ENCODE measurements at places on chromosomes 7 and 10. TPM values are rescaled to one million over a fixed set of nuclear protein-coding genes. Genes with fewer than 3 reads are reported as not detected.
A peak's percentile ranks its signal among the peaks of the same experiment; 100 is the strongest.

Gene SRGN
- 353 TPM for total RNA-seq

Gene ZNF239
- total RNA-seq: 0.59 TPM

Gene STOX1
- total RNA-seq: 0.41 TPM

Gene PAPOLB
- not detected for total RNA-seq

Gene GPR146
- total RNA-seq: 13.7 TPM

Gene PDK4
- total RNA-seq: not detected

Gene ERV3-1
- 16.6 TPM for total RNA-seq

Gene KIAA1549
- total RNA-seq: not detected

Gene SGCE
- total RNA-seq: 0.31 TPM

Gene CPA4
- total RNA-seq: not detected

Gene CCL24
- not detected for total RNA-seq

GRCh38 chr7:90717296-90718060 lies 121.4 kb downstream of the CDK14 start:
- no peak for DNase-seq

GRCh38 chr10:112287844-112288243 lies 4.6 kb downstream of the TECTB start:
- DNase-seq: no peak

DNA sequence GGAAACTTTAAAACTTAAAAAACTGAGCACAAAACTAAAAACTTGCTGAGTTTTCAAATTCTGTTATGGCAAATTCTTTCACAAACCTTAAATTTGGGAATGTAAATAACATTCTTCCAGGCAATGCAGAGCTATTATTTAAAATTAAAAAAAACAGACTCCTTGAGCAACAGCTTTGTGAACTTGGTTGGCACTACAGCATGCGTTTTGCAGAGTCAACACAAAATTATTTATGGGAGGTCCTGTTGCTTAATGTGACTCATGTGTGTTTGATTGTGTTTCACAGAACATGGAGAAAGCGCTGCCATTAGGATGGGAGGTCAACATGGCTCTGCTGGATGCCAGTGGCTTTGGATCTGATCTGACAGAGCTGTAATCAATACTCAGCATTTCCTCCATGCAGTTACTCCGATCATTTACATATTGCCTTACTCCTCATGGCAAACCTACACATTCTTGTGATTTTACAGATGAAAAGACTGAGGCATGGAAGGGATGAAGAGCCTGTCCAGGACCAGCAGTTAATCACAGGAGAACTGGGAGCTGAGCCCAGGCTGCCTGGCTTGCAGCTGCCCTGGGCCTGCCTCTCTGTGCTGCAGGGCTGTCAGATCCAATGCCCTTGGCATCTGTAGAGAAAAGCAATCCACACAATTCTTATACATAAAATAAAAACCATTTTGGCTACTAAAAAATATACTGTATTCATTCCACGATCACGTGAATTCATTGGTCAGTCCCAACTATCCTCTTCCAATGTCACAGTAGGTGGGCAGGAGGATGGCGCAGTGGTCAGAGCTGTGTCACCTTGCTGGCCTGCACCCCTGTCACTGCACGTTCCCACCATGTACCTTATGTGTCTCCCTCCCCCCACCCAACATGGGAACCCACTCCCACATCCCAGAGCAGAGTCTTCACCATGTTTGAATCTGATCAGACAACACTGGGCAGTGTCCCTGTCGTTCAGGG lies 200.9 kb downstream of the CXCL12 start:
- DNase-seq: no peak

DNA sequence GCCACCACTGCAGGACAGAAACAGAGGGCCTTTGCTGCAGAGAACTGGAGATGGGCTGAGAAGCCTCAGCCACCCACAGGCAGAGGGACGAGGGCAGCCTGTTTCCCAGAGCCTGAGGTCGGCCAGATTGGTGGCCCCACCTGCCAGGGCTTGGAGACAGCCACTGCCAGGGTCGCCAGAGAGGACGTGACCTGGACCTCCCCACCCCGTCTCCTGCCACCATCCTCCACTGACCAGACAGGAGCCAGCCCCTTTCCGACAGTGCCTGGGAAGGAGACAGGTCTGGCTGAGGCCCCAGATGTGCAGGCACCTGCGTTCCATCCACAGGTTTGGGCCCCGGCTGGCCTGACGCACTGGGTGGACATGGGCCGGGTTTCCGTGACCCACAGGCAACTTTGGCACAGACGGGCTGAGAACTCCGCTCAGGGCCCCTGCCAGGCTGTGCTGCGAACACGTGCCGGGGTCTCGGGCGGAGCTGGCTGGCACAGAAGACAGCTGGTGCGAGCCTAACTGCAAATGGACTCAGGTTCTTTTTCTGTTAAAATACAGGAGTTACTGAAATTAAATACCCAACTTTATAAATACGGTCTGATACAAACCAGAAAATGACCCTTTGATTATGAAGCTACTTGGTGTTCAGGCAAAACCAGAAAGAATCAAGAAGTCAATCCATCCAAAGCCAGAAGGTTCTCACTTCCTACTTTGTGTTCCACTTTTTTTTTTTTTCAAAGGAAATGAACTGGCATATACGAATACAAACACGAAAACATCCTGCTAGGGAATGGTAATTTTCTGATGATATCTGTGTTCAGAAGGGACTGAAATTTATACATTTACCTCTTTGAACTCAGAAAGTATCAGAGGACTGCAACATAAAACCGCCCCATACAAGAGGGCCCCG lies 6.9 kb downstream of the COX19 start:
- no peak for DNase-seq

GRCh38 chr10:75430000-75430763 lies 1.2 kb upstream of the LRMDA start:
- DNase-seq: no peak

DNA sequence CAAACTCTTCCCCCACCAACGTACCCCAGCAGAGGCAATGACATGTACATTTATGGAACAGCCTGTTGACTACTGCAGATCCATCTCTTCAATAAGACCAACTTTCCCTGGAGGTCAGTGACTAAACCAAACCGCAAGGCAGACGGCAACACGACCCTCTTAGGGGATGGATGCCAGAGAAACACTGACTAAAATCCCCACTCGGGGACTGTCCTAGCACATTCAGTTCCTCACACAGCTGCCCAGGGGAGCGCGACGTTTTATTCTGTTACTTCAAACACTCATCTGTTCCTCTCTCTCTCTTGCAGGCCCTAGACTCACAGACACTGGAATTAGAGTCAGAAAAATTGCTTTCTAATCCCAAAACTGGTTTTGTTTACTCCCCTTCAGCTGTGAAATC lies 146.5 kb upstream of the PRSS1 start:
- DNase-seq: no peak

- DNase-seq: no peak
These were observed 92.4 kb downstream of the GLI3 start for GRCh38 chr7:42144604-42145003.

DNA sequence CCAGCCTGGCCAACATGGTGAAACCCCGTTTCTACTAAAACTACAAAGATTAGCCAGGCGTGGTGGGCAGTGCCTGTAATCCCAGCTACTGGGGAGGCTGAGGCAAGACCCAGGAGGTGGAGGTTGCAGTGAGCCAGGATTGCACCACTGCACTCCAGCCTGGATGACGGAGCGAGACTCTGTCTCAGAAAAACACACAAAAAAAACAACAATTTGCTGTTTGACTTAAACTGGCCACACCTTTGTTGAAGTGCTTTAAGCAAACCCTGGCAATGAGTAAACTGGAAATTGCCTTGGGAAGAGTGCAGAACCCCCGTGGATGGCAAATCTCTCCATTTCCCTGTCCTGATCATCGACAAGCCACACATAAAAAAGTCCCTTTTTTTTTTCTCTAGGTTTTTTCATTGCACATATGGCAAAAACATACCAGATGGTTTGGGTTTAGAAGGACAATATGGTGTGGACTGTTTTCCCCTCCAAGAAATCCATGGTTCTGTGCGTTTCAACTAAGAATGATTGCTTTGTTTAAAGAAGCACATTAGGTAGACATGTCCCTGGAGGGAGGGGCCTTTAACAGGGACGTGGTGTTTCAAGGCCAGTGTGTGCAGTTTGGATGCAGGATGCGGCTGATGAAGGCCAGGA lies 76.9 kb downstream of the NRP1 start:
- no peak for DNase-seq

GRCh38 chr7:111985798-111986197 lies 220.4 kb downstream of the DOCK4 start:
- no peak for DNase-seq

GRCh38 chr7:98531717-98532116 lies 85.4 kb upstream of the NPTX2 start:
- no peak for DNase-seq

DNA sequence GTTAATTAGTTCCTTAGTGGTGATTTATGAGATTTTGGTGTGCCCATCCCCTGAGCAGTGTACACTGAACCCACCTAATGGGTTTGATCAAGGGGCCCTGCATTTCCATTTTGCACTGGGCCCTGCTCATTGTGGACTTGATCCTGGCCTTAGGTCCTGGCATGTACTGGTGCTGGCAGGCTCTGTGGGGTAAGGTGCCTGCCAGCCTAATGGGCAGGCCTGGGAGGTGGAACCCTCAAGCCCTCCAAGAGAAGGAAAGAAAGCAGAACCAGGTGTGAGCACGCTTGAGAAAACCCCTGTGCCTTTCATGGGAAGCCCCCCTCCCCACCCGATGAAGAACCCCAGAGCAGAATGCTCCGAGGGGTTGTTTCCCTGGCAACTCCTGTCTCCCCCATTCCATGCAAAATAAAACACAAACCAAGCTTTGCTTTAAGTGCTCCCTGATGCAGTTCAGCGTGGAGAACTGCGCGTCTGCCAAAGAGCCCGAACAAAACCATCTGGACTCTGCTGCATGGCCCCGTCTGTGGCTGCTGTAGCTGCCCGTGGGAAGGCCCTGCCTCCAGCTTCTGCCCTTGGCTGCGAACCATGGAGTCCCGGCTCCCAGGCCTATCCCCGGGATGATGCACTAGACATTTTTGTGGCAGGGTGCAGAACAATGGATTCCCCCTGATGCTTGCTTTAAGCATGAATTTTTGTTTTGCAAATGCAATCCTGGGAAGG lies 123.3 kb downstream of the PRPF18 start:
- no peak for DNase-seq

DNA sequence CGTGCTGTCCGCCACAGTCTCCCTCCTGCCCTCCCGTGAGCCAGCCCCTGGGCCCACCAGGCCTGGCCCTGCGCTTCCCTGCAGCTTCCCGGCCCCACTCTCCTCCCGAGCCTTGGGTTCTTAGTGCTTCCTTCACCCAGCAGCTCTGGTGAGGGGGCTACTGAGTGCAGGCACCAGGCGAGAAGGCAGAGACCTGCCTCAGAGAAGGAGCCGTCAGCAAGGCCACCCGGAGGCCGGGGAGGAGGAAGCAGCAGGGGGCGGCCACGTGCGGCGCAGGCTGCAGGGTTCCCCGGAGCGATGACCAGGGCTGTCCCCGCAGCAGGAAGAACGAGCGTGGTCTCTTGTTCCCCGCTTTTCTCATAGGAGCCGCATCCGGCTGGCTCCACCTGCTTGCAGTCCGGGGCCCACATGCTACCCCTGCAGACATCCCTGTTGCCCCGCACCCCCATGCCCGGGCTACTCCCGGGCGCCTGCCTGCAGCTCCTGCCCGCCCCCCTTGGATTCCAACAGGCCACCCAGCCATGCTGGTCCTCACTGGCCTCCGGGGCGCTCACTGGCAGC lies 20.5 kb downstream of the YKT6 start:
- DNase-seq: no peak

GRCh38 chr7:158758586-158759244 lies 54.1 kb upstream of the NCAPG2 start:
- no peak for DNase-seq

DNA sequence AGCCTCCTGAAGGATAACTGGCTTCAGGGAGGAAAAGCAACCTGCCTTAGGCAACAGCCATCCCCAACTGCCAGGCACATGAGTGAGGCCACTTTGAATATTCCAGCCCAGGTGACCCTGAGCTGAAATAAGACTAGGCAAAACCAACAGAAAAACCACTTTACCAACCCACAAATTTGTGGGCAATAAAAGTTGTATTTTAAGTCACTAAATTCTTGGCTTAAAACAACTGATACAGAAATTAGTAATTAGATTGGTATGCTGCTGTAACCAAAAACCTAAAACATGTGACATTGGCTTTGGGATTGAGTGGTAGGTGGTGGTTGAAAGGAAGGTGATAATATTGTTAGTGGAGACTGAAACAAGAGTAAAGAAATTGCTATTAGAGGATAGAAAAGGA lies 39.9 kb downstream of the ABCB4 start:
- no peak for DNase-seq

DNA sequence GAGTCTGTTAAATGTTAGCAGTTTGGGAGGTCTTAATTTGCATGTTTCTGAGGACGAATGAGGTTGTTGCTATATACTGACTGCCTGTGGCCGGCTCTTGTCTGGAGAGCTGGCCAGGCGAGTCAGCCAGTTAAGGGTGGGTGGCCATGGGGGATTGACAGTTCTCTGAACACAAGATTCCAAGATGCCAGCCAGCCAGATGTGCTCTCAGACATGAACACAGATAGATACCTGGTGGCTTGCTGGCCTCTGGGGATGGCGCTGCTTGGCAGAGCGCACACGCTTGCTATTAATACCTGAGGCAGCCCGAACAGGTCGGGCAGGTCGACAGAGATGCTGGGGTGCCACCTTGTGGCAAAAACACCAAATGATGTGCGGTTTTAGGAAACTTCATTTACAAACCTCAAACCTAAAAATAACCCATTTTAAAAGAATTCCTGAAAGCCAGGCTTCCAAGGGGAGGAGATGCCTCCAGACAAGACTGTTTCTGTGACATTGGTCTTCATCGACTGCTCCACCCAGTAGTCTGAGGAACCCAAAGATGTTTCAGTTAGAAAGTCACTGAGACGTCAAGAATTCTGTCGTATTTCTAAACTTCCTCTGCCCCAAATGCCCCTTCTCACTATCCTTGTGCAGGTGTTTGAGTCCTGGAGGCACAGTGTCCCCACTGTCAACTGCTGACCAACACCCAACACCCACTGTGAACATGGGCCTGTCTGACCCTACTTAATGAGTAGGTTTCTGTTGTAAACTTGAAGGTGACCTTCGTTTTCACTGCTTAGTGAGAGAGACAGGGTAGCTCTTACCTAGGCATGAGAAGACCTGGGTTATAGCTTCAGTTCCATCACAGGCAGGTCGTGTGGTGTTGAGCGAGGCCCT lies 123.4 kb downstream of the NT5C2 start:
- peak; percentile 75 for DNase-seq

DNA sequence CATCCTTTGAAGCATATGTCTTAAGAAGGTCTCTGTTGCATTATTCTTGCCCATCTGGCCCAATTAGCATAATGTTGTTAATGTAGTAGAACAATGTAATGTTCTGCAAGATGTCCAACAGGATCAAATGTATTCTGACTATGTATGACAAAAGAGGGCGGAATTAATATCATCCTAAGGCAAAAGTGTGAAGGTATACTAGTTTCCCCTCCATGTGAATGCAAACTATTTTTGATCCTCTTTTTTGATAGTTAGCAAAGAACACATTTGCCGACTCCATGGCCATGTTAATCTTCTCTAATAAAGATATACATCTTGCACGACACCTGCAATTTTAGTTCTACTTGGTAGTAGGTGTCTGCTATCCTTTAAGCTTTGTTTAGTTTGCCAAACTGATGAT lies 157.6 kb downstream of the ATRNL1 start:
- DNase-seq: no peak

- no peak for DNase-seq
These were observed 154.7 kb downstream of the NEURL1 start for GRCh38 chr10:103648251-103648635.

Measured in CD4-positive, alpha-beta T cell (primary cell).